Activated naive CD4-positive, alpha-beta T cell (primary cell): ENCODE measurements at places on chromosomes 1 and 21.

- no peak for DNase-seq
Measured at GRCh38 chr1:3028531-3029282, 7.4 kb downstream of the ACTRT2 start.

GRCh38 chr1:241846862-241847539, 1.0 kb upstream of the EXO1 start:
- no peak for DNase-seq

DNA sequence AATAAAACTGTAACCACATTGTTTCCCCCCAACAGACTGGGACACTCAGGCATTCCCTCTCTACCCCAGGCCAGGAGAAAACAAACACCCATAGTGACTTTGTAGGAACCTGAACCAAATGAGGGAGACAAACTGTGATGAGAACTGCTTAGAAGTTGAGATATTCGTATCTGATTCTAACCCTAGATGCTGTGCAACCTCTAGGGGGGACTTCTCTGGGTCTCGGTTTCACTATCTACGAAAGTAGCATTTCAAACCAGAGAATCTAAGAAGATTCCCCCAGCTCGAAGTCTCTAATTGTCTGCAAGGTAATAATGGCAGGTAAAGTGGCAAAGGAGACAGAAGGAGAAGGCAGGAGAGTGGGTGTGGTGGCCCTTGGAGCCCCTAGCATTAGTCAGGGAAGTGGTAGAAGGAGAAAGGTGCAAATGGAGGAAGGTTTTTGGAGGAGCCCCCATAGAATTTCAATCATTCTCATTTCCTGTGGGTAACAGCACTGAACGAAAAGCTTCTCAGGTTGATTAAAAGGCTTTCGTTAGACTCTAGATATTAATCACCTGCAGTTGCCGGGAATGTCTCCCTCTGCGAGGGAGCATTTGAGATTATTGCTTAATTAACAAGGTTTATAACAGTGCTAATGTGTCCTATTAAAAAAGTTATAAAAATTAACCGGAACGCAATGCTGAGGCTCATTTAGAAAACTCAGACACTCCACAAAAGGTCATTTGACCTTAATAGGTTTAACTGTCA, 46.4 kb downstream of the BEND5 start:
- no peak for DNase-seq

GRCh38 chr21:45228171-45228641, 59.5 kb downstream of the POFUT2 start:
- no peak for DNase-seq

DNA sequence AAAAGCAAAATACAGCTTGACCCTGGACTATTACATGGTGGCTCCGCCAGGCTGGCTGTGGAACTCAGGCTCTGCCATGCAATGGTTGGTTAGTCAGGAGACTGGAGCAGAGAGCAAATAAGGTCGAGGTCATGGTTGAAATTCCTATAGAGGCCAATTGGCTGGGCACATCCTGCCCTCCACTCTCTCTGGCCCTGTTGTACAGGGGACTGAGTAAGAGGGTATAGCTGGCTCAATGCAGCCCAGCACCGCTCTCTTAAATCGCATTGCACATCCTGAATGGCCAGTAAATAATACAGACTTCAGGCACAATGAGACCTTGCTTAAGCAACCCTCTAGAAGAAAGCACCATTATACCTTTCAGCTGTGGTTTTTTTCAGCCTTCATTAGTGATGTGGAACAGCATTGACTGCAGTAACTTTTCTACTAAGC, 59.3 kb upstream of the PPP2R5A start:
- no peak for DNase-seq

DNA sequence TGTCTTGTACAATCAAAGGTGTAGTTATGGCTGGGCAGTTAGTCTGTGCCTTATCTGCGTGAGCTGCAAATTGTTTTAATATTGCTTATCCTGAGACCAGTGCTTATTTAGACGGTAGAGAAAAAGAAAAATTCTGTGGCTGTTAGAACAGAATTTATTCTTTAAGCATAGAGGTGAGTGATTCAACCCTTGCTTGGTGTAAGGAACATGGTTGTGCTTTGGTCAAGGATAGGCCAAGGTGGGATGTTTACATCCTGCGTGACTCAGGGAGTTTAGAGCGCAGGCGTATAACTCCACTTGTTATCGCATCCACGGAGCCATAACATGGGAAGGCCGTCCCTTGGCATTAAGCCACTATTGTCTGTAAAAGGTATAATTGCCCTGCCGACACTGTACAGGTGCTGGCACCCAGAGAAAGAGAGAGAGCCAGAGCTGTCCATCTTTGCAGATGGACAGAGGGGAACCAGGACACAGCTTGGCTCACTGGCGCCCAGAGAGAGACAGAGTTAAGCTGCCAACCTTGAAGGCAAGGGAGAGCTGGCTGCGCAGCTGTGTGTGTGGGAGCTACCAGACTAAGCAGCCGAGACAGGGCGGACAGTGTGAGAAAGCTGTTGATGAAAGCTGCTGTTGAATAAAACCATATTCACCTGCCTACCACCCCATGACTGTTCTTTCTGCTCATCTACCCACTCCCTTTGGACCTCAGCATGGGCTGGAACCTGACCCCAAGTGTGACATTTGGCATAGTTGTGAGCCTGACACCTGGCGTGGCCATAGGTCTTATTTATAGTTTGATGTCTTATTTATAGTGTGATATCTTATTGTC, 200.4 kb downstream of the DYRK1A start:
- DNase-seq: no peak

GRCh38 chr1:223739366-223740037, 27.2 kb downstream of the CAPN2 start:
- no peak for DNase-seq

- no peak for DNase-seq
Measured at GRCh38 chr1:163758977-163759670, 437.4 kb downstream of the NUF2 start.

GRCh38 chr1:86774305-86775295, 70.2 kb downstream of the SH3GLB1 start:
- DNase-seq: no peak

- DNase-seq: no peak
Measured at GRCh38 chr1:198906739-198907422, 268.0 kb downstream of the PTPRC start.

GRCh38 chr1:227947676-227948492, at the start of gene WNT9A:
Gene WNT9A (minus strand): TSS chr1:227947932. CDS start chr1:227947887, 45 bp downstream.
- no peak for DNase-seq

DNA sequence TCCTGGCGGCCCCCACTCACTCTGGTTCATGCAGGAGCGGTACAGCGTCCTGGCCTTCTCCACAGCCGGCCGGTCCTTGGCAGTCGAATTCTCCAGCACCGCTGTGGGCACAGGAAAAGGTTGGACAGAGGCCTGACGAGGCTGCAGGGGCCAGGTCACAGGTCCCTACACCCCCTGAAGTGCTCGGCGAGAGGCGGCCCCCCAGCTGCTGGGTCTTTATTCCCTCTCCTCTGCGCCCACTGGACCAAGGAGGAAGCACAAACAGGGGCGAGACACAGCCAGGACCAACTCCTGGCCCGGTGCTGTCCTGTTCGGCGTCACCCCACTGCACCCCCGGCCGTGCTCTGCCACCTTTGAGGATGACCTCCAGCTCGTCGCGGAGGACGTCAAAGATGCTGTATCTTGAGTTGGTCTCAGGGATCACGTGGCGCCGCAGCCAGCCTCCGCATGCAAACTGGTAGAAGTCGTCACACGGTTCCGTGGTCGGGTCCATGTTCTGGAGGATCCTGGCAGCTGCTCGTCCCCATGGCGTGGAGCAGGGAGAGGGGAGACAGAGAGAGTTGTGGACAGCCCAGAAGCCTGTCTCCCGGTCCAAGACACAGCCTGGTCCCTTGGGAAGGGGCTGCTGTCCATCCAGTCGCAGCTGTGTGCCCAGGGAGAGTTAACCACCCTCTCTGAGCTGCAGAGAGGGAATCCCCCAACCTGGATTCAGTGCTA, 22.9 kb downstream of the PRXL2B start:
- DNase-seq: no peak

DNA sequence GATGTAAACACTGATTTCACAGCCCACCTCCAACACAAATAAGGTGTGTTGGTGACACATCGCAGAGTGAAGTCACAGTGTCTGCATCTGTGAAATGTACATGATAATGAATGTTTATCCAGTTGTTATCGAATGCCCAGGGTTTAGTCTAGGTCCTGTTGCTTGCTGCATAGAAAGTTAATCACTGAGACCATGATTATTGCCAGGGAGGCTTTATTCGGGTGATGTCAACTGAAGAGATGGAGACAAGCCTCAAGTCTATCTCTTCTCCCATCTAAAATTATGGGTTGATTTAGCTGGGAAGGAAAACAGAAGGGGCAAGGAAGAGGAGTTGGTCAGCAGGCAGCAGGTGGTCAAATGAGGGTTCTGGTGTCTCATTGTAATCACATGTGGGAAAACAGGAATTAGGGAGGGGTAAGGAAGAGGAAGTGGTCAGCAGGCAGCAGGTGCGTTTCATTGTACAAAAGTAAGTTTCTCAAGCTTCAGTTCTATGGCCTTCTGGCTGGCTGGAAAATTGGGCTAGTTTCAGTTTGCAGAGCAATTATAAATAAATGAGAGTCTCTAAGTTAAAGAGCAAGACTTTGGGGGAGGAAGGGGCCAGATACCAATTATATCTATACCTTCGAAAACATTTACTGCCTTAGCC, 146.3 kb upstream of the DNAH14 start:
- no peak for DNase-seq

GRCh38 chr1:232905331-232906034, 44.9 kb upstream of the NTPCR start:
- DNase-seq: no peak

- no peak for DNase-seq
Measured at GRCh38 chr1:91754348-91754747, 131.6 kb downstream of the TGFBR3 start.

DNA sequence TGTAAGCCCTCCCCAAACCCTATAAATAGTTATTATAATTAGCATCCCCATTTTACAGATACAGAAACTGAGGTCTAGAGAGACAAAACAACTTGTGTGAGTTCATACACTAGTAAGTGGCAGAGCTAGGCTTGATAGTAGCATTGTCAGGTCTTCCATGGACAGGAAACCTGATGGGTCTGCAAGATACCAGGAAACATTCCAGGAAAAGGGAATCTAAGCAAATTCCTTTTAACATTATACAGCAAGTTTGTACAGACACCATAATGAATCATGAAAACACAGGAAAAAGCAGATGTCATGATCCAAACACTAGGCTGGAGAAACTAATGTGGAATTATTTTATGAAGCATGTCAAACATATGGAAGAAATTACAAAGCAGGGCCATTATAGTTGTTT, 89.1 kb upstream of the KCNK2 start:
- DNase-seq: no peak

DNA sequence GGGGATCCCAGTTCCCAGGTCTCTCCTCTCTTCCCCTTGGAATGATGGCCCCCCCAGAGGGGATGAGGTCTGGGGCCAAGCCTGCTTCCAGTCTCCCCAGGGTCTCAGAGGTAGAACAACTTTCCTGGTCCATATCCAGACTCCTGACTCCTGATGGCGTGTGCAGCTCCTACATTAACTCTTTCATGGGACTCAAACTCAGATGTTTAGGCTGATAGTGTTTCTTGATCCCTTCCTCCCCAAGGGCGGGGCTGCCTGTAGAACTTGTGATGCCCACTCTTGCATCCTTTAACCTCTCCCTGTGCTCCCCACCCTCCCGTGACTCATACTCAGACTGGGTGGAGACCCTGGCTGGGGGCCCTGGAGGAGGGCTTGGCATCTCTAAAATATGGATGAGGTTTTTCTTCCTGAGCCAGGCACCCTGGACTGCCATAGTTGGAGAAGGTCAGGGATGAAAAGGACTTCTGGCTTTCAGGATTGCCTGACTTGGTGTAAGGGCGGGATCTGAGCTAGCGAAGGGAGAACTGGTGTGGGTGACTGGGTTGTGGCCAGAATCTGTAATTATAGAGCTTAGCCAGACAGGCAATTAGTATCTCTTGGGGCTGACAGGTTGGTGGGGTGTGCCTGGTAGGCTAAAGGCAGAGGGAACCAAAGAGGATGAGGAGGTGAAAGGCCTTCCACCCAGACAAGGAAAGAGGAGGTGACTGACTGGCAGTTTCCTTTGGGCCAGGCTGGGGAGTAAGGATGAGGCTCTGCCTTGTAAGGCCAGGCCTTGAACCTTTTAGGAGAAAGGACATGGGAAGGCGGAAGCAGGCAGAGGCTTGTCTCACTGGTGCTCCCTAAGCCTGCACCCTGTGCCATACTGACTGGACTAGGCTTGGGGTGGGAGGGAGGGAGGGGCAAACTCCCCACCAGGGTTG, 1.5 kb downstream of the ATP8B2 start:
- DNase-seq: no peak

DNA sequence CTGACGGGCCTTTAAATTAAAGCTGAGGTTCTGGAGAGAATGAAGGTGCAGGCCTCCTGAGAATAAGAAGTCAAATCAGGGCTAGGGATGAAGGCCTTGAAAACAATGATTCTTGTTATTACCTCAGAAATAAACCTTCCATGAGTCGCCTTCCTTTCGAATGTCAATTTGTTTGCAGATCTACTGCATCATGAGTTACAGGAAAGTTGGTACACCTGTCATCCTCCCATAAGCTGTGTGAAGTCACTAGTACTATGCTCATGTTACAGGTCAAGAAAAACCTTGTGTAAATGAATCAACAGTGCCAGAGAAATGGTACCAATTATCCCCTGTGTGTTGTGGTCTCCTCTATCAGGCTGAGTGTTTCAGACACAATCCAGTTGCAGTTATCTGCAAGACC, 281.2 kb upstream of the PLXNA2 start:
- no peak for DNase-seq

DNA sequence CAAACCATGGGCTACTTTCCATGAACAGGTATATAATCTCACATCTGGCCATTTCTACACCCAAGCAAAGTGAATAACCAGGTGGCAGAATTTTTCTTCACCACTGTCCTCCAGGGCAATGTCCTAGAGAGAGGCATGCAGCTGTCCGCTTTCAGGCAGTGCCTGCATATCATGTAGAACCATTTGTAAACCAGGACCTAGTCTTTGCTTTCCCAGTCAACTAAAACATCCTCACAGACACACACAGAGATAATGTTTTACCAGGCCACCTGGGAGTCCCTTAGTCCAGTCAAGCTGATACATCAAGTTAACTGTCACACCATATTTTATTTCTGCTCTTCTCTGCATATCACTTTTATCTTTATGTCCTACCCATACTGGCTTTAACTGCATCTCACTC, 26.2 kb downstream of the TNFSF18 start:
- DNase-seq: no peak

- DNase-seq: peak; percentile 87
Measured at GRCh38 chr21:44510508-44511218, 29.3 kb downstream of the KRTAP10-1 start.
